GM13976 (cell line): ENCODE measurements at places on chromosomes 3 and 15.

DNA sequence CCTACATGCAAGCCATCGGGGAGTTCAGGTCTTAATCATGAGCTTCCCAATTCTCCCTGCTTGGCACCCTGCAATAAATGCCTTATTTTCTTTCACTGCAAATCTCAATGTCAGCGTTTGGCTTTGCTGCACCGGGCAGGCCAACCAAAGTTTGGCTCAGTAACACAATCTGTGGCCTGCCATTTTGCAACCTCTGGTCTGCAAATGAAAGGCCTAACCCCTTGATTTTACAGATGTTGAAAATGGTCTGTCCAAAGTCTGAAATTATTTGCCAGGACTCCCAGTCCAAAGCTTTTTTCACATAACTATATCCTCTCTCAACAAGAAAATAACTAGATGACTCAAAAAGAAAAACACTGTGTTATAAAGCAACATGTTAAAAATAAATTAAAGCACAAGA, 34.0 kb upstream of the LEKR1 start:
- DNase-seq: no peak

GRCh38 chr15:101309436-101310160, 14.6 kb upstream of the SNRPA1 start:
- DNase-seq: no peak

GRCh38 chr15:31021067-31021665, 29.7 kb upstream of the MTMR10 start:
- DNase-seq: no peak

- DNase-seq: no peak
Observed at GRCh38 chr15:28165791-28166190, 66.7 kb upstream of the OCA2 start.

- DNase-seq: no peak
Observed at GRCh38 chr3:62888778-62889177, 13.6 kb upstream of the CADPS start.
